Neural crest cell (in vitro differentiated cells): ENCODE measurements at places on chromosomes 2 and 18. TPM values are rescaled to one million over a fixed set of nuclear protein-coding genes. Genes with fewer than 3 reads are reported as not detected.

GRCh38 chr2:174835797-174836255, 71.6 kb upstream of the CHRNA1 start:
- peaks cover 17% of the 10 kb centered on the region for H3K4me1 ChIP-seq
- H3K27ac ChIP-seq: no peak overlapping the region
- no peaks in the 10 kb centered on the region for H3K27me3 ChIP-seq
- peaks cover 17% of the 10 kb centered on the region for H3K36me3 ChIP-seq
- H3K4me3 ChIP-seq: no peak overlapping the region

GRCh38 chr2:217588266-217588665, 414.5 kb downstream of the TNS1 start:
- H3K36me3 ChIP-seq: no peaks in the 10 kb centered on the region
- no peaks in the 10 kb centered on the region for H3K27me3 ChIP-seq
- H3K4me1 ChIP-seq: no peaks in the 10 kb centered on the region
- no peak overlapping the region for H3K4me3 ChIP-seq

- peaks cover 45% of the 10 kb centered on the region for H3K36me3 ChIP-seq
- DNase-seq: no peak
- peak overlapping the region; percentile 70 for H3K4me3 ChIP-seq
- peaks cover 26% of the 10 kb centered on the region for H3K4me1 ChIP-seq
These were observed 27.6 kb downstream of the CENPO start for GRCh38 chr2:24820598-24821432.

- no peak overlapping the region for H3K27ac ChIP-seq
- no peaks in the 10 kb centered on the region for H3K4me1 ChIP-seq
These were observed 198.9 kb downstream of the LRATD1 start for GRCh38 chr2:14831458-14831857.

DNA sequence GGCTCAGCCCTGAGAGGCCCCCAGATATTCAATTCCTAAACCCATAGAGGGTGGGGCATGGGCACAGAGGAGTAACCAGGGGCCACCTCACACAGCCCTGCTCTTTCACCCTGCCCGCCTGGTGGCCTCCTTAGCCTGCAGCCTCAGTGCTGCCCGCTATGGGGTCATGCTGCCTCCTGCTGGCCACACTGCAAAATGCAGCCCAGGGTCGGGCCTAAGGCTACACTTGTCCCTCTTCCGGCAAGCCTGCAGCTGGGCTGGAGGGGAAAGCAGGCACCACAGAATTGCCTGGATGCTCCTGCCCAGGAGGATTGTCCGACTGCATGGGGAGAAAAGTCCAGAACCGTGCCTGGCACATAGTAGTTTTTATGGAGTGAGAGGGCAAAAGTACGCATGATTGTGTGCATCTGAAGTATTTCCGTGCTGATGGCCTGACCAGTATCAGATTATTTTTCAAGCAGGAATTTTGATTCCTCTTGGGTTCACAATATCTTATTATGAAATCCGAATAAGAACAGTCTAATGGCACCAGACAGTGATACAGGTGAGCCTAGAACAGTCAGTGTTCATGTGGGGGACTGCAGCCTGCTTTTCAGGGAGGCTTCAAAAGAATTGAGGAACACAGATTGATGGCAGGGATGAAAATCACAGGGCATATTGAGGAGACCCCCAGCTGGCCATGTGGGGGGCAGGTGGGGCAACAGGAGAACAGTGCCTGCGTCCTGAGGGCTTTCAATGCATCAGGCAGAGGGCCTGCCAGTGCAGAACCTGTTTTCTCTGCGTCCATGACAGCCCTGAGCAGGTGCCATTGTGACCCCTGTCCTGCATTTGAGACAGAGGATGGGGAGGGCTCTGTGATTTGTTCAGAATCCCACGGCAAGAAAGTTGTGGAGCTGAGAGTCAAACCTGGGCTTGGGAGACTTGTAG, 51.2 kb upstream of the ALPP start:
- no peaks in the 10 kb centered on the region for H3K36me3 ChIP-seq
- H3K27me3 ChIP-seq: no peaks in the 10 kb centered on the region
- peaks cover 9% of the 10 kb centered on the region for H3K4me1 ChIP-seq
- no peak overlapping the region for H3K4me3 ChIP-seq

The SERPINB12 gene
- total RNA-seq: not detected in 2 replicates

The TMEM200C gene
- 24.2 and 26.1 TPM in 2 replicates for total RNA-seq

The MAPRE2 gene
- total RNA-seq: 35.5 and 38.1 TPM in 2 replicates

The POTEF gene
- total RNA-seq: 8.4 and 11.0 TPM in 2 replicates
